Heart right ventricle (tissue), 16 donors: ENCODE measurements at places on chromosomes 11 and 22. TPM values are rescaled to one million over a fixed set of nuclear protein-coding genes. Genes with fewer than 3 reads are reported as not detected.

Gene PATE4
- not detected for total RNA-seq

Gene ARHGAP8
- 0.33 TPM for total RNA-seq

DNA sequence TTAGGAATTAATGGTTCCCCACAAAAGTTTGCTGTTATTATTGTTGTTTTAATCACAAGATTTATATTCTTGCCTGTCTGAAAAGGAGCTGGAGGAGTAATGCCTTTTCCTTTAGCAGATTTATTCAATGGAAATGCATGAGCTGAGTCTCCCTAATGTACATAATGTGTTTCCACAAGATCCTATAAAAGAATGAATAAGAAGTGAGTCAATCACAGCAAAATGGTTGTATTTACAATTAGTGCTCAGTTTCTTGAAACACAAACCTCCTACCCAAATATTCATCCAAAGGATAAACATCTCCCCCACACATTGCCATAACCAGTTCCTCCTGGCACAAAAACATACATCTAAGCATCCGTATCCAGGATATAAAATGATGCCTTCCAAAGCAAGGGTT is 33.3 kb downstream of the ME3 start:
- peaks cover 3% of the 10 kb centered on the region for H3K4me1 ChIP-seq
- H3K27ac ChIP-seq = no peak overlapping the region
- H3K4me3 ChIP-seq = no peak overlapping the region
- DNase-seq = no peak
- H3K36me3 ChIP-seq = no peaks in the 10 kb centered on the region
- no peaks in the 10 kb centered on the region for H3K27me3 ChIP-seq

GRCh38 chr11:120925944-120926343 is 98.0 kb upstream of the TBCEL start:
- H3K27ac ChIP-seq = no peak overlapping the region
- H3K4me1 ChIP-seq = no peaks in the 10 kb centered on the region
- no peak for DNase-seq
- H3K27me3 ChIP-seq = no peaks in the 10 kb centered on the region

DNA sequence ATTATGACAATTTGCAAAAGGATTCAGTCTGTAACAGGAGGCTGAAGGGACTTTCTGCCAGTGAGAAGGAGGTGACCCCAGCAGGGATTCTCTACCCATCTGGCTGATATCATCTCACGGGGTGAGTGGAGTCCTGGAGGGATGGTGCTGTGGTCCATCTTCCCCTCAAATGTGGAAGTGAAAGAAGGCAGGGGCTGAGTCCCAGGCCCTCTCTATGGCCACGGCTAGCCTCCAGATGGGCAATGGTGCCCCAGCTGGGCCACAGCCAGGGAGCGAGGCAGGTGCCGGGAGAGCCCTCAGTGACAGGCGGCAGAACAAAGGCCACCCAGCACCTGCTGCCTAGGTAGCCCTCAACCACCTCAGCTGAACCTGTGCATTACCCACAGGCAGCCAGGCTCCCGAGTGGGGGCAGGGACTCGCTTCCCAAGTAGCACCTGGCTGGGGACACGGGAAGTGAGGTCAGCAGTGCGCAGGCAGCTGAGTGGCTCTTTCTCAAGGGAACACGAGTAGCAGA is 6.7 kb downstream of the NECTIN1 start:
- no peak overlapping the region for H3K27ac ChIP-seq
- no peak for DNase-seq
- H3K4me1 ChIP-seq = peaks cover 22% of the 10 kb centered on the region
